ENCODE measurements at places on chromosomes 7 and 10. TPM values are rescaled to one million over a fixed set of nuclear protein-coding genes. Genes with fewer than 3 reads are reported as not detected.

- no peak for DNase-seq
These were observed 49.3 kb upstream of the PARD3 start for GRCh38 chr10:34864149-34865067.

GRCh38 chr10:43226441-43226840 lies 40.4 kb downstream of the RASGEF1A start:
- DNase-seq: no peak

C10orf53 gene
- polyA plus RNA-seq: not detected

DNA sequence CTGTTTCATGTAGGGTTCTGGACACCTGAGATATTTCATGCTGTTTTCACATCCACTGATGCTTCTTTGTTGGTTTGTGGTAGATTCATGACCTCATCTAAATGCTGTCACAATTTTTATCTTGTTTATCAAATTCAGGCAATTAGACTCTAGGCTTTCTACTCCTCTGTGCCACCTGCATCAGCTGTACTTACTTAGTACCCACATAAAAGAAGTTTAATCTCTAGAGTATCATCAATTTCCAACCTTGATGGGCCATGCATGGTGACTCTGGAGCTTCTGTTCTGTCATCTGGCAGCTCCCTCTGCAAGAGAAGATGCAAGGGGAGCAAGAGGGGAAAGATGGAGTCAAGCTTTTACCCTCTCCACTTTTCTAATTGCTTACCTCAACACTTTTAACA lies 195.9 kb upstream of the VWC2 start:
- no peak for DNase-seq

- no peak for DNase-seq
These were observed 57.6 kb upstream of the CROT start for GRCh38 chr7:87287738-87288341.

GRCh38 chr10:1736972-1737221 lies 428 bp downstream of the ADARB2 start:
- DNase-seq: no peak

MOGAT3 gene
- not detected for polyA plus RNA-seq

- DNase-seq: no peak
These were observed 951 bp downstream of the ELOVL3 start for GRCh38 chr10:102227050-102227449.

DNA sequence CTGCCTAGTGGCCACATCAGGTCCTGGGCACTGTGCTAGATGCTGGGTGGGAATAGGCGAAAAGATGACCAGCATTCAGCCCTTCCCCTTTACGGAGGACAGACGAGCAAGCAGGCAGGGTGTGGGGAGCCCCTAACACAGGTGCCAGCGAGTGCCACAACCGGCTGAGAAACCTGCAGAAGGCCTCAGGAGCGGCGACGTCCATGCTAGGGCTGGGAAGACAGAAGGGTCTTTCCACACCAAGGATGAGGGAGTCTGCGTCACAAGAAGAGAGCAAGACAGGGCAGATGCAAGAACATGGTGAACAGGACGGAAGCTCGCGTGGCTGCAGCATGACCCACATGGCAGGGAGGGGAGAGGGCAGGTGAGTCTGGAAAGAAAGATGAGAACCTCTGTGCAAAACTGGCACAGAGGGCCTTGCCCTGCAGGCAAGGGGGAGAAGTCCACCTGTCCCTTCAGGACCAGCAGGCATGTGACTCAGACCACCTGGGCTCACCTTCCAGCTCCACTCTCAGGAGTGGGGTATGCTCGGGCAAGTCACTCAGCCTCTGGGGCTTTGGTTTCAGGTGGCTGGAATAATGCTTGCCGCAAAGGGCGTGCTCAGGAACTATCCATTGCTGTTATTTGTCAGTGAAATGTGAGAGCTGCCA lies 36.6 kb downstream of the KCNH2 start:
- DNase-seq: no peak

- DNase-seq: no peak
These were observed 3.4 kb upstream of the LFNG start for GRCh38 chr7:2516194-2516555.

SMO gene
- polyA plus RNA-seq: not detected

DNA sequence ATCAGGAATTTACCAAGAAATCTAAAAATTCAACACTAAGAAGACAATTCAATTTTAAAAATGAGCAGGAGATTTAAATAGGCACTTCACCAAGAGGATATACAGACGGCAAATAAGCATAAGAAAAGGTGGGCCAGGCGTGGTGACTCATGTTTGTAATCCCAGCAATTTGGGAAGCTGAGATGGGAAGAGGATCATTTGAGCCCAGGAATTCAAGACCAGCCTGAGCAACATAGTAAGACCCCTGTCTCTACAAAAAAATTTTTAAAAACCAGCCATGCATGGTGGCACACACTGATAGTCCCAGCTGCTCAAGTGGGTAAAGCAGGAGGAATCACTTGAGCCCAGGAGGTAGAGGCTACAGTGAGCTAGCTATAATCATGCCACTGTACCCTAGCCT lies 3.5 kb upstream of the AKR1D1 start:
- no peak for DNase-seq

DNA sequence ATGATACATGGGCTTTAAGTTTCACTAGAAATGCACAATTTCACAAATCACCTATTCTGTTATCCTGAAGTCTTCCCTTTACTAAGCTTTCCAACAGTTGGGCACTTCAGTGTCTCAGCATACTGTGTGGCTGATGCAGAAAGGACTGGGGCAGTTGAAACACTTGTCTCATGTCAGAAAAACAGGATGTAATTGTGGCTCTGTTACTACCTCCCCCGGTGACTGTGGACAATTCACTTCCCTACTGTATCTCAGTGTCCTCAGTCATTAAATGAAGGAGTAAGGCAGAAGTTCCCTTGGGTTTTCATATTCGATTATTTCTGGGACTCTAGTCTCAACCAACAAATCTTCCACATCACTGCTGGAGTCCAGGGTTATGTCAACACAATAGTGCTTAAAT lies 17.9 kb downstream of the ANKRD22 start:
- DNase-seq: no peak

DNA sequence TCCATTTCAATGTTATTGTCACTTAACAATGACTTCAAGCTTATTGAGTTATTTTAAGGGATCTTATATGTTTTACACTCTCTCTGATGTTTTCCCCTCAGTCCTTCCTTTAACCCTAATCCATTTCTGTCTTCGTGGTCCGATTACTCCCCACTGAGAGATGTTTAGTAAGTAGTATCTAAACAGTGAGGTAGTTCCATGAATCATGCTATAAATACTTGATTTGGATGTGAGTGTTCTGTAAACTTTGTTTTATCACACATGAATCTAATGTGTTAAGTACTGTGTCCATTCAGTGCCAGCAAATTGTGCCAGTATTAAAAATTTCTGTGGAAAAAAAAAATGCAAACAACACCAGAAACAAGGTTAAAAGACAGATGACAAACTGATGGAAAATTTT lies 18.6 kb downstream of the RPP30 start:
- DNase-seq: no peak

DNA sequence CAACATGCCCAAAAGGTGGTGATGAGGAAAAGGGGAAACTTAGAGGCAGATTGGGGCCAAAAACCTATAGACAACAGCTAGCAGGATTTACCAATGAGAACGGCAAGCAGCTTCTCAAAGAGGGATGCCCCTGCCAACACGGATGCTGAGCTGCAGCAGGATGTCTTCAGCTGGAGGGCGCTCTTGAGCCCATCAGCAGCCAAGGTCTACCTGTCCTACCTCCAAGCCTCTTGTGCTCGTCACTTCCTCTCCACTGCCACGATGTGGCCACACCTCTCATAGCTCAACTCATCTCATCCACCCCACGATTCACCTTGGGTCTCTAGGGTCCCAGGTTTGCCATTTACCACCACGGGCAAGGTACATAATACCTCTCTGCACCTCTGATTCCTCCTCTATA lies 36.5 kb downstream of the DLG5 start:
- DNase-seq: no peak

DNA sequence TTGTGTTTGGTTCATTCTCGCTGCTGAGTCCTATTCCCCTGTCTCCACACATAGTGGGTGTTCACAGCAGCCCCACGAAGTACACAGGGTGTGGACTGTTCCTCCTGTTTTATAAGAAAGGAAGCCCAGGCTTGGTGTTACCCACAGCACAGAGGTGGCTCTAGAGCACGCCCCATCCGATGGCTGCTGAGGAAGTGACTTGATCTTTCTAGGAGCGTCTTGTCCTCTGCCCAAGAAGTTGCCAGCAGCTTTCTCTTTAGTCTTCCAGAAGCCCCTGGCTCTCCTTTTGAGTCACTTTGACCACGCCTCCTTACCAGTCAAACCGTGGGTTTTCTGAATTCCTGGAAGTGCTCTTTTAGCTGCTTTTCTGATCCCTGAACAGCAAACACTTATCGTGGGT lies 94.0 kb downstream of the GRK5 start:
- DNase-seq: peak; percentile 74

GRCh38 chr7:144445590-144445989 lies 42.1 kb upstream of the NOBOX start:
- no peak for DNase-seq

- DNase-seq: no peak
These were observed 228.4 kb downstream of the FANK1 start for GRCh38 chr10:126124668-126125349.

- no peak for DNase-seq
These were observed 12.9 kb upstream of the VIM start for GRCh38 chr10:17214971-17215781.

CFTR gene
- polyA plus RNA-seq: not detected

UPK3B gene
- polyA plus RNA-seq: not detected

DNA sequence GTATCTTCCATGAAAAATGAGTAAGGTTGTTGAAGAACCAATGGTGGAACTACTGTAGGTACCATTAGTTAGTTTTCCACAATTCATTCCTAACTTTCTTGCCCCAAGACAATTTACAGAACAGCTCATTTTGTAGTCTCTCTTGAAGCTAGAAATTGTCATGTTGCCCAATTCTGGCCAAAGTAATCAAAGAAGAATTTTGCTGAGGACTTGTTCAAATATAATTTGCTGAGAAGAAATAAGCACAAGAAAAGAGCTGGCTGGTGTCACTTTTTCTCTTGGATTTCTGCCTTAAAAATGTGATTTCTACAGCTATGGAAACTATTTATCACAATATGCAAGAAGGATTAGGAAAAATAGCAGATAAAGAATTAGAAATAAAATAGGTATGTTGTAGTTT lies 199.2 kb upstream of the SEMA3A start:
- no peak for DNase-seq

DNA sequence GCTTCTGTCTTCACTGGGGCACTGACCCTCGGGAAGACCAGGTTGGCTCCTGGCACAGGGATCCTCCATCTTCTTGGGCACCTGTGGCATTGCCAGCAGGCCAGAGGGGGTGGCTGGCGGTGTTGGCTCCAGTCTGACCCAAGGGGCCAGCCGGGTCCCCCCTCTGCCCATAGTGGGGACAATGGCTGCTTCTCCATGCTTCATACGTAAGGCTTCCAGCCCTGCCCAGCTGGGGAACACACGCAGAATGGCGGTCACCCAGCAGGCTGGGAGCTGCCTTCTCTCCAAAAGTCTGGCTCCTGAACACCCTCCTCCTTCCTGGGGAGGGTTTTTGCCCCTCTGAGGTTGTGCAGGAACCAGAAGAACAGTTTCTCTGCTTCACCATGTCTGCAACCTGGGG lies 106.8 kb downstream of the NEURL1 start:
- no peak for DNase-seq

DNA sequence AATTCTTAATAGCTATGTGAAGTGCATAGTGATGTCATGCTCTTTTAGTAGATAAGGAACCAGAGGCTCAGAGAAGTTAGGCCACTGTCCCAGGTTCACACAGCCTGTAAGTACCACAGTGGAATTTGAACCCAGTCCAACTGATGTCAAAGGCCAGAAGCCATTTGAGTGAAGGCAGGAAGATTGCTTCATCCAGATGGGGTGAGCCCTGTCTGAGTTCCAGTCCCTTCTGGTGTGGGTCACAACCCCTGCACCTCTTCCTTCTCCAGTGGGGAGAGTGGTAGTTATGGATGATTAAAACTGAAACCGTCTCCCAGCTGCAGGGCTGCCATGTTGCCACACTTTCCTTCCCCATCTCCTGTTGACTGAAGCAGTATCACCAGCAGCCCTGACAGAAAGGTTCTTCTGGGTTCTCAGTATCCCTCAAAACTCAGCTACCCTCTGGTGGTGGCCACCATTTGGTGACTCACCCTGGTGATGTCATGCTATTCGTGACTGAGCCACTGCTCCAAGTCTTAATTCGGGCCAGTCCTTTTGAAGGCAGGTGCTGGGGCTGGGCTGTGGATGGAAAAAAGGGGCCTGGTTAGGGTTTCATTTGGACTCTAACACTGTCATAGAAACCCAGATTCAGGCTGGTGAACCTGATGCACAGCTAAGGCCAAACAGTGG lies 1.5 kb upstream of the C10orf95 start:
- DNase-seq: no peak

- DNase-seq: no peak
These were observed 101.7 kb upstream of the YAE1 start for GRCh38 chr7:39464350-39465054.

DNA sequence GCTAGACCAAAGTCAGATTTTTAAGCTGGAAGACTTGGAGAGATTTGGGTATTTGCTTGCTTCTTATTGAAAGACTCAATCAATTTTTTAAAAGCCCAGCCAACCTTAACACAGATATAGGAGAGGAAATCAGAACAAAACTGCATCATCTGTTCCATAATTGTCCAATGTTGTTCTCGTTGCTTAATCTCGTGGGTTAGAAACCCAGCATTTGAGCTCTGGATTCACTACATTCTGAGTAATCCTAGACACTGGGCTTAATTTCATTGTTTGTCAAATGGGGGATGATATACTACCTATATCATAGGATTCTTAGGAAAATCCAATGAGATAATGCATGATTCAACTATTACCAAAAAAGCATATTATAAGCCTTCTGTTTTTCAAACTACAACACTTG lies 48.9 kb downstream of the CALD1 start:
- DNase-seq: no peak

GRCh38 chr7:65980478-65981250 lies 1.3 kb downstream of the GUSB start:
- DNase-seq: peak; percentile 79

Measured in immature natural killer cell (primary cell).